H1 (cell line): ENCODE measurements at places on chromosomes 13 and 19. TPM values are rescaled to one million over a fixed set of nuclear protein-coding genes. Genes with fewer than 3 reads are reported as not detected.

OR10H1 gene
- polyA plus RNA-seq = not detected in 2 replicates

HSPBP1 gene
- 100 and 111 TPM in 2 replicates for polyA plus RNA-seq

SLC25A42 gene
- 5.9 and 10.5 TPM in 2 replicates for polyA plus RNA-seq

PODNL1 gene
- polyA plus RNA-seq = 1.0 and 2.3 TPM in 2 replicates

ZNF132 gene
- polyA plus RNA-seq = 0.86 and 0.89 TPM in 2 replicates

EFNA2 gene
- polyA plus RNA-seq = 4.0 and 10.1 TPM in 2 replicates
